H1 (cell line): ENCODE measurements at places on chromosomes 3 and 15.

- no peak for DNase-seq
Observed at GRCh38 chr3:183128709-183129108, 29.4 kb upstream of the MCCC1 start.

DNA sequence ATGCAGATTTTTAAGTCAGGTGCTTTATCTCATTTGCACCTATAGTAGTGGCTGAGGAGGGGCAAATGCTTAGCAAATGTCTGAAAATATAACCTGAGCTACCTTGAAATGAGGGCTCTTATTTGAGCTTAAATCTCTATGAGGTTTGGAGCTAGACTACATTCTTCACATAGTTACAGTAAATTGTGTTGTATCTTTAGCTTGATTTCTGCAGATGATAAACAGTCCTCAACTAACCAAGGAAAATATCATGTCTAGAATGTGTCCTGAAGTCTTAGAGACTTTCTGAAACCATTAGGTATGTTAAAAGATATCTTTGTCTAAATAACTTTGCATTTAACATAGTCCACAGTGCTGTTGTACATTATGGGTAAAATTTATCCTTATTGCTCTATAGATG, 127.6 kb downstream of the ATP1B3 start:
- no peak for DNase-seq

DNA sequence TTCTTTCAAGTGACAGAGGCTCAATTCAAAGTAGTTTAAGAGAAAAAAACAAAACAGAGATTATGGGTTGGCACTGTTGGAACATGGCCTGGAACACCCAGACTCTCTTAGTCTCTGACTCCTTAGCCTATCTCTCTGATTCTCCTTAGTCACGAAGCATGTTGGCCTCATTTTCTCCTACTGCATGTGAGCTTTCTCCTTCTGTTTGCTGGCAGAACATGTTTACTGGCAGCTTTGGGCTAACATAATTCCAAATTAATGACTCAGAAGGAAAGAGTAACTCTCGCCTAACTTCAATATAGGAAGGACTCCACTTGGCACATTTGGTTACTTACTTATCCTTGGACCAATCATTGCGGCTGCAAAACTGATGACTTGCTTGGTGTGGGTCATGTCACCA, 21.7 kb upstream of the CCDC39 start:
- no peak for DNase-seq

DNA sequence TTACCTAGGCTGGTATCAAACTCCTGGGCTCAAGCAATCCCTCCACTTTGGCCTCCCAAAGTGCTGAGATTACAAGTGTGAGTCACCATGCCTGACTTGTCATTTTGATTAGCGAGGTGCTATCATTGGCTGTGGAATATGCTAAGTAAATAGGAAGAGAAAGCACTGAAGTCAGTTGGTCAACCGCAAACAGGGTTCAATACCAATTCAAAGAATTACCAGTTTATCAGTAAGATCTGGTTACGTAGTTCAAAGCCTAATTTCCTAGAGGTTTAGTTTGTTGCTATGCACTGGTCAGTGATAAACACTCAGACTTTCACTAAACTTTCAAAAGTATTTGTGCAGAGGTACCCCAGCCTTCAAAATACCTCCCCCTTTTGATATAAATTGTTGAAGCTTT, 29.5 kb downstream of the GLB1 start:
- no peak for DNase-seq

DNA sequence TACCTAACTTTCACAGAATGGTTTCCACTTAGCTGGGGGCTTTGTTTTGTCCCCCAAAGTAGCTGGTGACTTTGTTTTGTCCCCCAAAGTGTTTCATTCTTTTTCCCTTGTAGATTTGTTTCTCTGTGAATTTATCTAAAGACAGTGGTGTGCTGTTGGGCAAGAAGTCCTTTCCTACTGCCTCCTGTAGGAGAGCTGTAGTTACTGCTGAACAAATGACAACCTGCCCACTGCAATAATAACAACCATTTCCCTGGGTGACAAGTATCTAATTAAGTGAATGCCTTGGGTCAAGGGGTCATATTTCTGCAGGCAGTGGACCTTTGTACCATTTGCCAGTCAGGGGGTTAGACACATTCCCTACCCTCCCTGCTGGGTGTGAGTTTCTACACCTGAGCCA, 125.4 kb upstream of the BFSP2 start:
- no peak for DNase-seq

GRCh38 chr3:157239082-157239704, 79.2 kb upstream of the CCNL1 start:
- peak; percentile 34 for DNase-seq

GRCh38 chr15:38438031-38438986, 15.6 kb upstream of the FAM98B start:
- no peak for DNase-seq

DNA sequence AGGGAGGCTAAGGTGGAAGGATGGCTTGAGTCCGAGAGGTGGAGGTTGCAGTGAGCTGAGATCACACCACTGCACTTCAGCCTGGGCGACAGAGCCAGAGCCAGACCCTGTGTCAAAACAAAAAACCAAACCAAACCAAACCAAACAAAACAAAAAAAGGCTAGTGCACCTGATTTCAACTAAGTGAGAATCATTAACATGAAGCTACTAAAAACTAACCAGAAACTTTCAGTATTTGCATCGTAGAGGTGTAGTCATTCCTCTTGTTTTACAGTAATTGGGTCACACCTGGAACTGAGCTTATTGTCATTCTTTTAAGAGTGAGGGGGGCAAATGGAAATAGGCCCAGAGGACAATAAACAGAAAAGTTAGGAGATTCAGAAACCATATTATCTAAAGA, 58.5 kb downstream of the ST6GAL1 start:
- no peak for DNase-seq

DNA sequence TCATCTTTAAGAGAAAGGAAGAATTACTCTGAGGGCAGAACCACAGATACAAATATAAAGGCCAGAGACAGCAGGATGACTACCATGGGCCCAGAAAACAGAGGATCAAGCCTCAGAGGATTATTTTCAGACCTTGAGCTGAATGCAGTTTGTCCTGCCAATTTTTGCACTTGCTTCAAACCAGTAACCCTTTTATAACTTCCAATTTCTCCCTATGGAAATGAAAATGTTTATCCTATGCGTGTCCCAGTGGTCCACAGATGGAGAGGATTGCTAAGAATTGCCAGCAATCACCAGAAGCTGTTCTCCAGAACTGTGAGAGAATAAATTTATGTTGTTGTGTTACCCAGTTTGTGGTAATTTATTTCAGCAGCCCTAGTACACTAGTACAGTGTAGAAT, 26.4 kb upstream of the MME start:
- no peak for DNase-seq

- DNase-seq = no peak
Observed at GRCh38 chr3:35071772-35072171, 567.6 kb upstream of the ARPP21 start.

GRCh38 chr3:98982351-98982750, 80.9 kb upstream of the DCBLD2 start:
- DNase-seq = no peak

GRCh38 chr15:67781907-67782690, 43.2 kb upstream of the SKOR1 start:
- DNase-seq = no peak

- no peak for DNase-seq
Observed at GRCh38 chr15:32959077-32959476, 235.4 kb downstream of the FMN1 start.

DNA sequence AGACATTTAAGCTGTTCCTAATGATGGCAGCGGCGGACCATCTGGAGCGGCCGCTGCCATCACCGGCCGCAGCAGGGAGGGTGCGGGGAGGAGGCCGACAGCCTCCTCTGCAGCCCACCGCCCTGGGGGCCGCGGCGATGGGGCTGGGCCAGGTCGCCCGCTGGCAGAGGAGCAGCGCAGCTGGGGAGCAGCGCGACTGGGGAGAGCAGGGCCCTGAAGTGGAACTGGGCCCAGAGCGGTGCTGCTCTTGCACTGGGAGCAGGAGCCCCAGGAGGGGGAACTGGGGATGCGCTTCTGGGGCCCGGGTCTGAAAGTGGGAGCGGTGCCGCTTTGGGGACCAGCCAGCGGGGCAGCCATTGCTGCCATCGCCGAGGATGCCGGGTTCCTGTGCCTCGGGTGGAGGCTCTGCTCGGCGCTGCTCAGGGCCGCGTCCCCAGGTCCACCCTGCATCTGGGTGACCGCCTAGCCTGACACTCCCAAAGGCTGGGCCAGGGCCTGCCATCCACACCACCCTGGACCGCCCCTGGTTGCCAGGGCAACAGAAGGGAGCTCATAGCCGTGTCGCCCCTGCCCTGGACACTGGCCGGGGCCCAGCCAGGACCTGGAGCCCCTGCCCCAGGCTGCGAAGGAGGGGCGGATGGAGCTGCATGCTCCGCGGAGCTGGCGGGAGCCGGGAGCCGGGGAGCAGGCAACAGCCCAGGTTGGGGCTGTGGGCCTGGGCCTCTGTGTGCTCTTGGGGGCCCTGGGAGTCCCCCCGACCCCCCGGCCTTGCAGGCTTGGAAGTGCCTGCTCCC, 15.5 kb upstream of the PLA2G4E start:
- DNase-seq = no peak

DNA sequence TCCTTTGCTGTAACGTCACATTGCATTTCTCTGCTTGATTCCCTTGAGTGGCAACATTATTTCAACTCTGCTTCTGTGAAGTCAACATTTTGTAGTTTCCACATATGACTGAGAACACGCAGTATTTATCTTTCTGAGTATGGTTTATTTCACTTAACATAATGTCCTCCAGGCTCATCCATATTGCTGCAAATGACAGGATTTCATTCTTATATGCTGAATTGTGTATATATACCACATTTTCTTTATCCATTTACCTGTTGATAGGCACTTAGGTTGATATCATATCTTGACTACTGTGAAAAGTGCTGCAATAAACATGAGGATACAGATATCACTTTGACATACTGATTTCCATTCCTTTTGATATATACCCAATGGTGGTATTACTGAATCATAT, 878.5 kb downstream of the PLOD2 start:
- no peak for DNase-seq

DNA sequence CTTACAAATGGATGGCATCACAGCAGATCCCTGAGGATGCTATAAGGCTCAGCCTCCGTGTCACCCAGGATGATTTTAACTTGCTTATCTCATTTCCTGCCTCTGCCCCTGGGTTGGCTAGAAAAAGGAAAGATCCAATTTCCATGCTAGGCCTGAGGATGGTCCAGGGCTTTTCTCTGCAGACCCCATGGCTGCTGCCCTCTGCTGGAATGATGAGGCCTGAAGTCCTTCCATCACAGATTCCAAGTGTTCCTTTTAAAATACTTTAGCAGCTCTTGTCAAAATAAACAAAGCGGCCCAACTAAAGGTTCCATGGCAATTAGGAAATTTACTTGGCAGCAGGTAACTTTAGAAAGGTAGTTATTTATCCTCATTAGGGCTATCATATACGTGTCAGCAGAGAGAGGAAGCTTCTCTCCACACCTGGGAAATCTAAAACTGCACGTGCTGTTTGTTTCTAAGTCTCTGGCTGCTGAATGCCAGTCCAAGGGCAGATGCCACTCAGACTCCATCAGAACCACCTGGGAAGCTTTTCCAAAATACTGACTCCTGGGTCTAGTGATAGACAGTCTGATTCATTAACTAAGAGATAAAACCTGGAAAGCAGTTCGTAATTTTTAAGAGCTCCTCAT, 401.9 kb upstream of the IL12A start:
- peak; percentile 68 for DNase-seq

GRCh38 chr3:160478338-160478737, 28.8 kb upstream of the TRIM59 start:
- no peak for DNase-seq

GRCh38 chr3:31539275-31539674, 6.5 kb downstream of the STT3B start:
- DNase-seq = no peak

DNA sequence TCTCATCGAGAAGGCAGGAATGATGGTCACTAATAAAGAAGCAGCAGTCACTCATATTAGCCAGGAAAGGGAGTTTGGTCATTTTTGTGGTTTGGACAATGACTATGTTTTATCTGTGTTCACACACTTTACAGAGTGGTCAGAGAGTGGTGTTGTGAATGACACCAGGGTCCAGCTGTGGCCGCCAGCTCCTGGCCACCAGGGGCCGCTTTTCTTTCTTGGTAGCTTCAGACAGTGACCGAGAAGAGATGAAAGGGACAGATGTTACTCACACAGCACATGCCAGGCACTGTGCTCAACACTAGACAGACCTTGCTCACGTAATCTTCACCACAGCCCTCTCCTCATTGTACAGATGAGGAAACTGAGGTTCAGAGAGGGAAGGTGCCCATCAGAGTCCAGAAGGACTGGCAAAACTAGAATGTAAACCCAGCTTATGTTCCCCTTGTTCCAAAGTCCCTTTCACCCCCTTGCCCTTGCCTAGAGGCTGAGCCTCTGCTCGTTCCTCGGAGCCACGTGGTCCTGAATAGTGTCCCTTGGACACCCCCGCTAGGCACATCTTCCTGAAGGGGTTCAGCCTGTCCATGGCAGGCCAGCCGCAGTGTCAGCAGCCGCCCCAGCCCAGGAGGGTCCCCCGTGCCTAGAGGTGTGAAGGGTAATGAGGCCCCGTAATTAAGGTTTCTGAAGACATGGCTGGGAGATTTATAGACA, 55.6 kb downstream of the CYP11A1 start:
- DNase-seq = no peak

- no peak for DNase-seq
Observed at GRCh38 chr3:6532101-6532500, 328.8 kb upstream of the GRM7 start.

DNA sequence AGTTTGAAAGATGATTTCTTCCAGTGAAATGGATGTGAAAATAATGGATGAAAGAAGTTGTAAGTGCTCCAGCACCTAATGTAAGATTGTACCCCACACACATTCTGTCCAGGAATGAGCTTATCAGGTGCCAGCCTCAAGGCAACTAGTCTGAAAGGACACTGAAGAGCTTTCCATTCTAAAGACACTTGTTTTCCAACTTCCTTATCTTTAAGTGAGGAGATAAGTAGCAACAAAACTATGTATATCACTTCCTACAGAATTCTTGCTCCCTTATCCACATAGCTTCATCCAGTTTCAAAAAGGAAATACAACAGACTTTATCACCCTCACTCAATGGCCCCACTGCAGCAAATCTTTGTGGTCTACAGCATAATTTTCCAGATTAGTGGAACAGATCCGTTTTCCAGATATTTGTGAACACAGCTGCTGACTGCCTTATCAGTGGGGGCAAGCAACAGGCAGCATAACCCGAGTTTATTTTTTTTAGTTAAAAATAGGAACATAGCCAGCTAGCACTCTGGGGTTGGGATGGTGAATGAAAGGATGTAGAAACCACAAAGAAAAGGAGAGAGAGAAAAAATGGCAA, 60.6 kb downstream of the CD200R1L start:
- DNase-seq = no peak

- no peak for DNase-seq
Observed at GRCh38 chr15:66452971-66453580, 44.5 kb downstream of the SNAPC5 start.
